Activated CD4-positive, alpha-beta T cell treated with anti-CD3 and anti-CD28 coated beads, Interleukin-2, amount 10 ng/mL, durations not matched to agents 7 days and 5 days (primary cell): ENCODE measurements at places on chromosomes 2 and 18. TPM values are rescaled to one million over a fixed set of nuclear protein-coding genes. Genes with fewer than 3 reads are reported as not detected.
A peak's percentile ranks its signal among the peaks of the same experiment; 100 is the strongest.

DNA sequence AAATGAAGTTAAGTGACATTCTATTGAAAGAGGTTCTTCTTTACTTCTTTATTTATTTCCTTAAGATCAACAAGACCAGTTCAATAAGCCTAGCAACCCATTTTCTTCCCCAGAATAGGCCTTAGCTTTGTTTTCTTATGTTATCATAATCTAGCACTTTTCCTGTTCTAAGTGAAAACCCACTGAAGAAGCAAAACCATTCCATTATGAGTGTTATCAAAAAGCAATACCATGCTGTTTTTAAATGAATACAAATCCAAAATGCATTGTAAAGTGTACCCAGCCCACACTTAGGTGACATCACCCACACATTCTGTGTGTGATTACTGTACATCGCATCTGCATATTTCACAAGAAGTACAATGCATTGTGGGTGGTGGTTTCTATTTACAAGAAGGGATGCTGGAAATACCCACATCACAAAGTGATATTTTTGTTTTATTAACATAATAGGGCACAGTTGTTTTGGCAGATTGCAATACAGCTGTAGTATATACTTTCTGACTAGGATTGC, 679.5 kb downstream of the KCNJ3 start:
- H3K27ac ChIP-seq = no peak overlapping the region
- DNase-seq = no peak
- no peaks in the 10 kb centered on the region for H3K36me3 ChIP-seq
- no peaks in the 10 kb centered on the region for H3K4me1 ChIP-seq

DNA sequence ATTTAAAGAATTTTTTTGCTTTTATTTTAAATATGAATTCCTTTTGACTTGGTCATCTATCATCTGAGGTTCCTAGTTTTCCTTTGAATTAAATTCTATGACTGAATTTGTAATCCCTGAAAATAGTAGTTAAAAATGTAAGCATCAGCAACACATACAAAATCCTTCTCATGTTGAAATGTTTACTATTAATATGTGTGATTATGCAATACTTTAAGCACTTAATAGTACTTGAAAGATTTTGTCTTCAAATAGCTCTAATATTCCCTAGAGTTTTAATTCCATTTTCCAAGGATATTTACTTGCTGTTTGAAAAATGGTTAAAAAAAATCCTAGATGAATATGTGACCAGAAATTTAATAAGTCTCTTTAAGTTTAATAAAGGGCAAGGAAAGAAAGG, 26.6 kb upstream of the SPATS2L start:
- no peaks in the 10 kb centered on the region for H3K36me3 ChIP-seq
- peaks cover 20% of the 10 kb centered on the region for H3K27me3 ChIP-seq
- H3K4me1 ChIP-seq = no peaks in the 10 kb centered on the region
- no peak overlapping the region for H3K27ac ChIP-seq

DNA sequence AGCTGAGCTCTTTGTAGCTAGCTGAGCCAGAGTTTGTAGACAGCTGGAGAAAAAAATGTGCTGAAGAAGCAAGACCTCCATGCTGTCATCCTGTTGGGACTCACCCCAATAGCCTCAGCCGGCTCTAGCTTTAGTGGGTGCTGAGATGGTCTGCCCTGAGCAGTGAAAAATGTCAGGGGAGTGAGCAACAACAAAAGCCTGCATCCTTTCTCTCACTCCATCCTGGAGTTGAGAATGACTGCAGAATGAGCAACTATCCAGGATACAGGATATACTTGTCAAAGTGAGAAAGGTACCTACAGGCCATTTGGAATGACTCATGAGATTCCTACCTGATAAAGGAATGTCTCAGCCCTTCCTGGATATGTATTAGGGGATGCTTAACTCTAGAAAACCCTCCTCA, 146.1 kb upstream of the DLX2 start:
- H3K4me1 ChIP-seq = peaks cover 32% of the 10 kb centered on the region
- H3K27me3 ChIP-seq = peaks cover 9% of the 10 kb centered on the region
- no peak overlapping the region for H3K4me3 ChIP-seq
- no peaks in the 10 kb centered on the region for H3K36me3 ChIP-seq

The C2orf15 gene
- total RNA-seq = 1.2 TPM

- H3K27ac ChIP-seq = no peak overlapping the region
- H3K4me1 ChIP-seq = no peaks in the 10 kb centered on the region
- H3K36me3 ChIP-seq = no peaks in the 10 kb centered on the region
- peaks cover 17% of the 10 kb centered on the region for H3K27me3 ChIP-seq
- H3K4me3 ChIP-seq = no peak overlapping the region
These were observed 77.2 kb upstream of the NDUFV2 start for GRCh38 chr18:9025091-9025838.

DNA sequence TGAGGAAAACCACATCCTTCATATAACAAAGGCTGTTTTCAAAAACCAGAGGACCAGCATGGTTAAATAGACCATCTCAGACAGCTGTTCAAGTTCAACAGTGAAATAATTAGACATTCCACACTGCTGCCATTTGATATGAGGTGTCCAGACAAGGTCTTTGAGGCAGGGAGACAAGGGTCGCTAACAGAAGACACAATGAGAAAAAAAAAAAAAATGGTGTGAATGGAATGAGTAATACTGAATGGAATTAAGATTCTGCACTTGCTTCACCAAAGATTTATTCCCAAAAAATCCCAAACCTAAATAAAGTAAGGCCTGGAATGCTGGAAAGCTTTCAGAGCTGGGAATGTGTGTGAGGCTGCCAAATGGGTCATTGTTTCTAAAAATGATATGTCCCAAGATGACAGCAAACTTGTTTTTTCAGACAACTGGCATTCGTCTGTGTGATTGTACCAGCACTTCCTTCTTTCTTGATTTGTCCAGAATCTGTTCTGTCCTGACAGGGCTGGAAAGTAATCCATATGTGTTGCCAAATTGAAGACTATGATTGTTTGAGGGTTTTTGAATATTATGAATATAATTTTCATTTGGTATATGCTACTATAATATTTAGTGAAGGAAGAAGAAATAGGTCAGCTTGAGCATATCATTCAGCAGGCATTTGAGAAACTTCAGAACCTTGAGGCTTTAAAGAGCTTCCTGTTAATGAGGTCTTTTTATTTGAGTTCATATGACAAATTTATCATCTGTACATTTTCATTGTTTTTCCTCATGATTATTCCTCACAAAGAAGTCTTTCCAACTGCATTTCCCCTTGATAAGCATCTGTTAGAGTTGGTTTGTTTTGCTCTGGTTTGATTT, 85.2 kb upstream of the ITGA4 start:
- DNase-seq = no peak
- peaks cover 19% of the 10 kb centered on the region for H3K4me1 ChIP-seq
- H3K27me3 ChIP-seq = no peaks in the 10 kb centered on the region
- no peaks in the 10 kb centered on the region for H3K36me3 ChIP-seq
- H3K27ac ChIP-seq = no peak overlapping the region

The LINC00305 gene
- not detected for total RNA-seq

GRCh38 chr2:39080152-39080551, 40.7 kb downstream of the SOS1 start:
- H3K27ac ChIP-seq = no peak overlapping the region
- H3K36me3 ChIP-seq = peaks cover 20% of the 10 kb centered on the region
- H3K4me1 ChIP-seq = peaks cover 31% of the 10 kb centered on the region
- H3K27me3 ChIP-seq = no peaks in the 10 kb centered on the region
- H3K4me3 ChIP-seq = no peak overlapping the region
- no peak for DNase-seq

- no peak overlapping the region for H3K27ac ChIP-seq
- peaks cover 4% of the 10 kb centered on the region for H3K4me1 ChIP-seq
- H3K36me3 ChIP-seq = peaks cover 32% of the 10 kb centered on the region
- H3K27me3 ChIP-seq = no peaks in the 10 kb centered on the region
- H3K4me3 ChIP-seq = no peak overlapping the region
These were observed 35.1 kb downstream of the MAPRE2 start for GRCh38 chr18:35076135-35076924.

- no peak within 1 kb of the TSS for H3K4me3 ChIP-seq
- no peak within 1 kb of the TSS for H3K27ac ChIP-seq
- H3K27me3 ChIP-seq = peaks cover 28% of the 10 kb centered on the region
- no peak for DNase-seq
These were observed at the start of gene ACMSD for GRCh38 chr2:134838143-134838620. Gene ACMSD (plus strand): TSS chr2:134838616. CDS start chr2:134838683, 67 bp downstream.

DNA sequence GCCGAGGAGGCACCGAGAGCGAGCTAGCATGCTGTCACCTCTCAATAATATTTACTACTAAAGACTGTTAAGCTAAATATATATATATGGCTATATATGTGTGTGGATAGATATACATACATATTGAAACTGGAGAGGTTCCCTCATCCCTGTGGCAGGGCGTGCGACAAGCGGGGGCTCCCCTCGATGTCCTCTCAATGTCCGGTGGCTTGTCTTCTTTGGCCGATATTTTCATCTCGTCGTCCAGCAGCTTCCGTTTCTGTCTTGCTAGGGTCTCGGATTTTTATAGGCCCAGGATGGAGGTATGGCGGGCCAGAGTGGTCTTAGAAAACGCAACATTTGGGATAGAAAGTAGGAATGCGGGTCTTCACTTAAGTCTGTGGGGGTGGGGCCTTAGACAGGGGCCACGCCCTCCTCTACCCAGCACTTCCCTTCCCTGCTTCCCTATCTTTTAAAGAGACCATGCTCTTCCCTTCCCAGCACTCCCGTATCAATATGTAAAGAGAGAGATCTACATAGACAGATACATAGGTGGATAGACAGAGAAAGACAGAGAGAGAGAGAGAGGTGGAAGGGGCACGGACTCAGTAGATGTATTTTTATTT, 866.8 kb downstream of the DSC3 start:
- H3K27ac ChIP-seq = no peak overlapping the region
- no peak overlapping the region for H3K4me3 ChIP-seq
- H3K27me3 ChIP-seq = no peaks in the 10 kb centered on the region
- H3K4me1 ChIP-seq = no peaks in the 10 kb centered on the region
- no peaks in the 10 kb centered on the region for H3K36me3 ChIP-seq
- DNase-seq = no peak

DNA sequence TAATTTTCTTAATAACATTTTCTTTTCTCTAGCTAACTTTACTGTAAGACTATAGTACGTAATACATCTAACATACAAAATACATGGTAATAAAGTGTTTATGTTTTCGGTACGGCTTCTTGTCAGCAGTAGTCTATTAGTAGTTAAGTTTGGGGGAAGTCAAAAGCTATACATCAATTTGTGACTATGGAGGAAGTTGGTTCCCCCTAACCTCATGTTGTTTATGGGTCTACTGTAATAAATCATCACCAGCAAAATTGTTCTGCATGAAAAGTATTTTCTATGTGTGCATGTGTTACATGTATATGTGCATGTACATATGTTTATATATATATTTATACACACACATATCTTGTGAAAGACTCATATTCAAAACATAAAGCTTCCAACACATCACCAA, 303.0 kb downstream of the TRIB2 start:
- H3K4me1 ChIP-seq = no peaks in the 10 kb centered on the region
- H3K36me3 ChIP-seq = no peaks in the 10 kb centered on the region
- no peak for DNase-seq
- H3K27me3 ChIP-seq = peaks cover 39% of the 10 kb centered on the region
- no peak overlapping the region for H3K4me3 ChIP-seq
- H3K27ac ChIP-seq = no peak overlapping the region

The ERFE gene
- total RNA-seq = not detected

DNA sequence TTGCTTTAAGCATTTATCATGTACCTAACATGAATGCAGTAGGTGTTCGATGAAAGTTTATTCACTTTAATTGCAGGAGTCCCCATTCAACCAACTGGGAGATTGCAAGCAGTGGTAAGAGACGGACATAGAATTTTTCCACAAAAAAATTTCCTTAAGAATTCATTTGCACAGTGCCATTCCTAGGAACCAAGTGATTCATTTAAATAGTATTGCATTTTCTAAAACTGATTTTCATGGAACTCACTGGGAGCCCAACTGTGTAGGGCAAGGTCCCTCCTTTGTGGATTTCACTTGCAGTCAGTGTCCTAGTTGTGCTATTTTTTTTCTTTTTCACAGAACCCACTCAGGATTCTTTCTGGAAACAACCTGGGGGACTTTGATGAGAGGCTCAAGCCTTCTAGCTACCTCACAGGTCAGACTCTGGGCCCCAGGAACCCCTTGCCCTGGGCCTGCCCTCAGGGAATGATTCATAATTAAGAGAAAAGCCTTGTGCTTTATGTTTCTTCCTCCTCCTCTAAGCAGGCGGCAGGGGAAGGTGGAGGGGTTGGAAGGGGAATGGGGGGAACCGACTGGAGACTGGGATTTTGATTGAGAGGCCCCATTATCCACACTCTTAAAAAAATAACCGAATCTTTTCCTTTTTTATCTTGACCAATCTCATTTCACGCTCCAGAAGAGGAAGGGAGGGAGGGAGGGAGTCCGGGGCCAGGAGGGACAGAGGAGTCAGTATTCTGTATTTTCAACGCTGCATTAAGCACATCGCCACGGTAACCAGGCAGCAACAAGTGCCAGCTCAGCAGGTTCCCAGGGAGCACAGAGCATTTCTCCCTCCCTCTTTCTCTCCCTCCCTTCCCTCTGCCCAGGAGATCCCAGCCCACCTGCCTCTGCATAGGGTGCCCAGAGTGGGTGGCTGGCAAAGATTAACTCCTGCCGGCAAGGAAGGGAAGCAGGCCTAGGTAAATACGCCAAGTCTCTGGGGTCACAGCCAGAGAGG, 51.8 kb downstream of the PSD4 start:
- no peaks in the 10 kb centered on the region for H3K36me3 ChIP-seq
- no peak for DNase-seq
- H3K4me3 ChIP-seq = no peak overlapping the region
- peaks cover 18% of the 10 kb centered on the region for H3K4me1 ChIP-seq
- H3K27ac ChIP-seq = no peak overlapping the region

GRCh38 chr2:190533968-190534309, 583 bp downstream of the NEMP2 start:
- no peaks in the 10 kb centered on the region for H3K27me3 ChIP-seq
- peak overlapping the region; percentile 94 for H3K4me3 ChIP-seq
- peak overlapping the region; percentile 100 for H3K27ac ChIP-seq
- peaks cover 64% of the 10 kb centered on the region for H3K4me1 ChIP-seq
- H3K36me3 ChIP-seq = peaks cover 42% of the 10 kb centered on the region

The RNF125 gene
- 36.0 TPM for total RNA-seq

DNA sequence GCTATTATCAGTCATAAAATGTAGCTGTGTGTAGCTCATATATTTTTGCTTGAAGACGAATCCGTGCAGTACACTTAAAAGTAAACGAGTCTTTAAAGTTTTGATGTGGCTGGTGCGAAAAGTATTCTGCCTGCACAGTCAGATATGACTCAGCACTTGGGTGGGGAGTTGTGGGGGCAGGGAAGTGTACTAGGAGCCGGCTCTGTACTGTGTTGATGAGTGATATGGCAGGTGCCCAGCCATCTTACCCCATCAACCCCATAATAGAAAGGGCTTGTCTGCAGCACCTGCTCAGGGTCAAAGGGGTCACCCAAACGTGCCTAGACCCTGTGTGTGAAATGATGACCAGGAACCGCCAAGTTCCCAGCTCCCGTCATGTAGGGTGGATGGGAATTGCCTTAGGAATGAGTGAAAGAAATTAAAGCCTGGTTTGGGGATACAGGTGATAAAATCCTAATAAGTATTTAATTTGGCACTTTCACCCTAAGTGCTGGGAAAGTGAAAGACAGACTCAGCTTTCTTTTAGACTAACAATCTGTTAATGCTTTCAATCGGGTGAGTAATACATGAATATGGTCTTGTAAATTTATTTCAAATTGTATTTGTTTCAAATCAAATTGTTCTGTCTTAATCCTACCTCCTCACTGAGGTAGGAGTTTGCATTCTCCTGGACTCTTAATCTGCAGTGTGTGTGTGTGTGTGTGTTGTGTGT, 48.0 kb downstream of the BCL2L11 start:
- peaks cover 11% of the 10 kb centered on the region for H3K36me3 ChIP-seq
- H3K4me3 ChIP-seq = no peak overlapping the region
- DNase-seq = peak; percentile 54
- H3K27me3 ChIP-seq = peaks cover 19% of the 10 kb centered on the region
- H3K4me1 ChIP-seq = peaks cover 20% of the 10 kb centered on the region

GRCh38 chr18:10242936-10243680, 211.3 kb upstream of the APCDD1 start:
- DNase-seq = no peak
- H3K27ac ChIP-seq = no peak overlapping the region
- H3K36me3 ChIP-seq = no peaks in the 10 kb centered on the region
- no peaks in the 10 kb centered on the region for H3K27me3 ChIP-seq

The COX7A2L gene
- total RNA-seq = 86.4 TPM

The KIAA2012 gene
- not detected for total RNA-seq
